Esophagus squamous epithelium (tissue), 5 donors: ENCODE measurements at places on chromosomes 2 and 18.
A peak's percentile ranks its signal among the peaks of the same experiment; 100 is the strongest.

DNA sequence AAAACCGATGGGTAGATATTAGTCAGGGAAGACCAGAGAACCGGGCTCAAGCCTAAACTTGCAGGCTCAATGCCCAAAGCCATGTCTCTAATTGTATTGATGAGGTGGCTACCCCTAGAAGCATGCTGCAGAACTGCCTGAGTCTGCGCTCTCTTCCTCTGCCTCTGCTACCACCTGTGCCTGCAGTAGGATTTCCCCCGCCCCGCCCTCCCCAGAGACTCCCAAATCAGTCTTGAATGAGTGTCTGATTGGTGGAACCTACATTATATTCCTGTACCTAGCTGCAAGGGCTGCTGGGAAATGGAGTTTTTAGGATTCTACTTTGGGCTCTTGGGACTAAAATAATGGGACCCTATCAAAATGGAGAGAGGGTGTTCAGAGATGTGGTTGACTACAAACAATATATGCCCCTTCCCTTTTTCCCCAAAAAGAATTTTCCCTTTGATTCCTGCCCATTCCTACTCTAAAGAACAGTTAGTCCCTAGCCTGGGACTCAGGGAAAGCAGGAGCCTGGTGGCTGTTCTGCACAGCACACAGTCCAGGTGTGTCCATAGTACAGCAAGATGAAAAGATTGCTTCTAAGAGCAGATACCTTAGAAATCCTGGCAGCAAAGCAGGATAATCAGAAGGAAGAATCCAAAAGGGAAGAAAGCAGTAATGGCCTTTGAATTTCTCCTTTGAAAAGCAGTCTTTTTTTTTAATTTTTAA is 12.5 kb downstream of the GRP start:
- no peak overlapping the region for H3K27ac ChIP-seq
- H3K36me3 ChIP-seq = no peaks in the 10 kb centered on the region
- no peaks in the 10 kb centered on the region for H3K4me1 ChIP-seq
- no peak for DNase-seq

DNA sequence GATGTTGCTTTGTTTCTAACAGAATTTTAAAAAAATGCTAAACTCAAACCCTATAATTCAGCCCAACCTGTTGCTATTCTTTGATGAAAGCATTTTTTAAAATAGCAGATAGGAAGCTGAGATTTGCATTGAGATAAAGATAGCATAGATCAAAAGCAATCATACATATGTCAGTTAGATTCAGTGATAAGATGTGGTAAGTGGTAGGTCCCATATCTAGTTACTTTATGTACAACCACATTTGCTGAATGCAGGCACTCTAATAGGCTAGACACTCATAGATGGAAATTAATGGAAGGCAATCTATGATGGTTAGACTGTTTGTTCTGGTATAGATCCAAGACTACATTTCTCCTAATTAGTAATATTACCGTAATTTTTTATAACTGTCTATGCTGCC is 27.2 kb upstream of the C1D start:
- H3K4me3 ChIP-seq = no peak overlapping the region
- no peaks in the 10 kb centered on the region for H3K36me3 ChIP-seq
- no peak overlapping the region for H3K27ac ChIP-seq
- DNase-seq = no peak
- no peaks in the 10 kb centered on the region for H3K4me1 ChIP-seq
- H3K27me3 ChIP-seq = no peaks in the 10 kb centered on the region

GRCh38 chr2:102591491-102592045 is 27.8 kb upstream of the SLC9A2 start:
- H3K36me3 ChIP-seq = no peaks in the 10 kb centered on the region
- no peak for DNase-seq
- H3K4me3 ChIP-seq = no peak overlapping the region
- H3K4me1 ChIP-seq = no peaks in the 10 kb centered on the region
- H3K27me3 ChIP-seq = no peaks in the 10 kb centered on the region
- no peak overlapping the region for H3K27ac ChIP-seq

GRCh38 chr2:234881413-234882241 is 70.2 kb upstream of the SH3BP4 start:
- H3K4me3 ChIP-seq = no peak overlapping the region
- no peak overlapping the region for H3K27ac ChIP-seq
- H3K36me3 ChIP-seq = no peaks in the 10 kb centered on the region
- no peaks in the 10 kb centered on the region for H3K4me1 ChIP-seq
- DNase-seq = no peak

DNA sequence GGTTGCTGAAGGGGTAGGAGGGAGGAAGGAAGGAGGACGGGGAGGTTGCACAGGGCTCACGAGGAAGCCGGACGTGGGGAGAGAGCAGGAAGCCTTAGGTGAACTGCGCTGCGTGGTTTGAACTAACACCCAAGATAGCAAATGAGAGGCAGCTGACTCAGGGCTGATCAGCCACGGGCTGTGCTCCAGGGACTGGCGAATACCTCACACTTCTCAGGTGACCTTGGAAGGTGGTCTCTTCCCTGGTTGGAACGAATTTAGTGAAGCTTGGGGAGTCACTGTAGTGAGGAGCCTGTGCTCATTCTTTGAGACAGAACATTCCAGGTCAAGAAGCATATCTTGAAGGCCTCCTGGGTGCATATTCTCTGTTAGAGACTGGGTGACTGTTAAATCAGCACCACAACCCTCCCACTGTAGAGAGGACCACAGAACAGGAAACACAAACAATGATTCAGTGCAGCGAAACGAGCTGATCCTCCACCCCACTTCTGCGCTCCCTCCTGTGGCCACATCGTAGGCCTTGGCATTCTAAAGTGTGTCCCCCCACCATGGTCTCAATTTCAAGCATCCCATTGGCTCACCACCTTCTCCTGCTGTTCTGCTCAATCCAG is 33.8 kb downstream of the TOGARAM2 start:
- DNase-seq = no peak
- H3K36me3 ChIP-seq = no peaks in the 10 kb centered on the region
- no peaks in the 10 kb centered on the region for H3K27me3 ChIP-seq
- H3K4me1 ChIP-seq = no peaks in the 10 kb centered on the region

GRCh38 chr18:49360582-49360981 is 99.9 kb downstream of the DYM start:
- no peak for DNase-seq
- H3K4me3 ChIP-seq = no peak overlapping the region
- H3K36me3 ChIP-seq = no peaks in the 10 kb centered on the region
- no peaks in the 10 kb centered on the region for H3K27me3 ChIP-seq
- no peak overlapping the region for H3K27ac ChIP-seq
- no peaks in the 10 kb centered on the region for H3K4me1 ChIP-seq

DNA sequence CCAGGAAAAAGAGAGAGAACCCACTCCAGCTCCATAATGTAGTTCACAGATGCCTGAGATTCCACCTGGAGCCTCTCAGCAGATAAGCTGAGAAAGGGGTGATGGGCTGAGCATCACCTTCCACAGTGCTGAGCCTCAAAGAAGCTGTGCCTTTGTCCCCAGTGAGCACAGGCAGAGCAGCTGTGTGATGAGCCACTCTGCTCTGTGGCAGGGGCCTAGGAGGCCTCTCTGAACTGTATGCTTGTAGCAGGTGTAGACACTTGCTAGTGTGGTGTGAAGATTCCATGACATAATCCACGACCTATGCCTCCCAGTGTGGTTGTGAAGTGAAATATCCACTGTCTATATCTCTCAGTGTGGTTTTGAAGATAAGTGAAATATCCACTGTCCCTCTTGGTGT is 70.4 kb upstream of the MGAT4A start:
- no peaks in the 10 kb centered on the region for H3K27me3 ChIP-seq
- no peak overlapping the region for H3K27ac ChIP-seq
- peaks cover 10% of the 10 kb centered on the region for H3K4me1 ChIP-seq

GRCh38 chr2:138500592-138501424 is 762 bp upstream of the SPOPL start:
- peak overlapping the region; percentile 98 for H3K27ac ChIP-seq
- H3K27me3 ChIP-seq = no peaks in the 10 kb centered on the region
- H3K36me3 ChIP-seq = no peaks in the 10 kb centered on the region
- peak overlapping the region; percentile 94 for H3K4me3 ChIP-seq
- no peak for DNase-seq

DNA sequence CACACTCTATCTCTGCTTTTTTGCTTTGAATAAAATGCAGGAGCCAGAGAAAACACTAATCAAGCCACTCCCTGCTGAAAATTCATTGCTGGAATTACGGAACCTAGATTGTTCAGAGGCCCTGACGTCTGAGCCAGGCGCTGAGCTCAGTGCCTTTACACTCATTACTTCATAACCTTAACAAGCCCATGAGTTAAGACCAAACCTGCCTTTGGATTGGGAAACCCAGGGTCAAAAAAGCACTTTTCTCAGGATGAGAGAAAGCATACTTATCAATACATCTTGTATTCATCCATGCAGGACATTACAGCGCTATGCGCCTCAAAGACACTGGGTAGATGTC is 762 bp downstream of the INO80C start:
- peaks cover 23% of the 10 kb centered on the region for H3K4me1 ChIP-seq
- peak overlapping the region; percentile 97 for H3K27ac ChIP-seq
- no peaks in the 10 kb centered on the region for H3K36me3 ChIP-seq
- no peaks in the 10 kb centered on the region for H3K27me3 ChIP-seq
- peak overlapping the region; percentile 79 for H3K4me3 ChIP-seq
- no peak for DNase-seq

DNA sequence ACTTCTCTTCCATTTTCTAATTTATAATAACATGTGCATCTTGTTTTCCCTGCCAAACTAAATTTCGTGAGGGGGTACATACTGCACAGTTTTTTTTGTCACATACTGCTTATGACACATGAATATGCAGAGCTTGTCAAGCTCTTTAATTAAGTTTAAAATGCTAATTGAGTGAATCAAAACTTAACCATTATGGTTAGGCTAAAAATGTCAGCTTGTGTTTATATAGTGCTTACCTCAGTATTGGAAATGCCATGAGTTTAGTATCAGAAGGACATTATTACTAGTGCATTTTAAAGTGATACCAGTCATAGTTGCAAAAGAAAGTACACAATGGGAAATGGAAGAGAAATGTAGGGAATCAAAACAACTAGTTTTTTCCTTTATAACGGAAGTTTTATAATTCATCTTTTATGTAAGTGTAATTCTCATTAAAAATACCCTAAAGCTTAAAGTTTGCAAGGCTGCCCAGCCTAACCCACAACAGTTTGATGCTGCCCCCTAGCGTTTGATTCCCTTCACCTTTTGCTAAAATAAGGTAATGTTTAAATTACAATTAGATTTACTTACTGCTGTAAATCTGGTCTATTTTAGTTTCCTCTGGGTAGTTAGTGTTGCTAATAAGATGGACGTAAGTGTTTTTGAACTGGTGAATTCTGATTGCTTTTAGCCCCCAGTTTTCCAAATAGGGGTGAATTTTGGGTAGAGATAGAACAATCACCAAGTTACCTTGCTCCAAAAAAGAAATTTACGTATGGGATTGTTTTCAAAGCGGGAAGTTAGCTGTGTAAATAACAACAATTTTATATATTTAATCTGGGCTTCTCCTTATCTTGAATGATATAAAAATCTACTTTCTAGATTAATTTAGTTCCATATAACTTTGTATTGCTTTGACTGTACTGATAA is 3.2 kb downstream of the SLC39A10 start:
- no peaks in the 10 kb centered on the region for H3K36me3 ChIP-seq
- peak overlapping the region; percentile 99 for H3K27ac ChIP-seq
- H3K4me3 ChIP-seq = peak overlapping the region; percentile 87
- no peak for DNase-seq

DNA sequence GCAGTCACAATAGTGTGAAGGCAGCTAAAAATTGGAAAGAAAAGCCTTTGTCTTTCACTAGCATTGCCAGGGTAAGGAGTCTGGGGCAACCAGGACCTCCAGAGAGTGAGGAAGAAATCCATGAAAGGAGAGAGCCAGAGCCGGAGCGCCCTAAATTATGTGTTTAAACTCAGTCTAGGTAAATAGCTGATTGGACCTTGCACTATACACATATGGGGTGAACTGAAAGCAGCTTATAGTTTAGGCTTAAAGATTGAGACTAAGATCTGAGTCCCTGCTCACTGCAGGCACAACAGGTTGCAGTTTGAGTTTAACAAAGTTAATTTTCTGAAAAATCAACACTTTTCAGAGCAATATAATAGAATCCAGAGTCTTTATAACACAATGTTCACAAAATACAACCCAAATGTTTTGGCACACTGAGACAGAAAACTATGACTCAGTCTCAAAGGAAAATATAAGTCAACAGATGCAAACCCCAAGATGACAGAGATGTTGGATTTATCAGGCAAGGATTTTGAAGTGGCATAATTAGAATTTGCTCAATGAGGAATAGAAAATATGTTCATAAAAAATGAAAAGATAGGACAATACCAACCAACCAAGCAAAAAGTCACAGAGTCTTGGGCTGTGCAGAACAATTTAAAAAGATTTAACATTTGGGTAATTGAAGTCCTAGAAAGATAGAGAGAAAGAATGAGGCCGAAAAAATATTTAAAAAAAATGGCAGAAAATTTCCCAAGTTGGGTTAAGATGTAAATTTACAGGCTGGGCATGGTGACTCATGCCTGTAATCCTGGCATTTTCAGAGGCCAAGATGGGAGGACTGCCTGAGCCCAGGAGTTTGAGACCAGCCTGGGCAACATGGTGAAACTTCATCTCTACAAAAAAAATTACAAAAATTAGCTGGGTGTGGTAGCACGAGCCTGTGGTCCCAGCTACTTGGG is 39.6 kb downstream of the DOK1 start:
- DNase-seq = no peak
- H3K4me1 ChIP-seq = no peaks in the 10 kb centered on the region
- H3K36me3 ChIP-seq = no peaks in the 10 kb centered on the region
- no peak overlapping the region for H3K27ac ChIP-seq
- H3K4me3 ChIP-seq = no peak overlapping the region

DNA sequence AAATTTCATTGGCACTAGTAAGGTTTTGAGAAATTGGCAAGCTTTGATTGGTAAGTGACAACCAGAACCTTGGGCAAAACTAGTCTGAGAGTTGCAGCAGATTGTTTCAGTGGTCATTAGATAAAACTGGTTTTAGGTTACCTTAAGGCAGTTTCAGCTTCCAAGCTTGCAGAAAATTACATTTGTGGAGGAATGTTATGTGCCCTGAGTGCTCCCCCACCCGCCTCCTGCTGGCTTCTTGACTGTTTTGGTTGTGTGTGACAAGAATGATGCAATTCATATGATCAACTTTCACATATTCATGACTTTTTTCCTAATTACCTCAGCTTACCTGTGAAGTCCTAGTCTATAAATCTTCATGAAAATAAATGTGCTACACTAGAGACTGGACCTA is 599.5 kb upstream of the ZNF804A start:
- no peak for DNase-seq
- H3K27ac ChIP-seq = no peak overlapping the region
- no peaks in the 10 kb centered on the region for H3K4me1 ChIP-seq
- no peaks in the 10 kb centered on the region for H3K27me3 ChIP-seq

DNA sequence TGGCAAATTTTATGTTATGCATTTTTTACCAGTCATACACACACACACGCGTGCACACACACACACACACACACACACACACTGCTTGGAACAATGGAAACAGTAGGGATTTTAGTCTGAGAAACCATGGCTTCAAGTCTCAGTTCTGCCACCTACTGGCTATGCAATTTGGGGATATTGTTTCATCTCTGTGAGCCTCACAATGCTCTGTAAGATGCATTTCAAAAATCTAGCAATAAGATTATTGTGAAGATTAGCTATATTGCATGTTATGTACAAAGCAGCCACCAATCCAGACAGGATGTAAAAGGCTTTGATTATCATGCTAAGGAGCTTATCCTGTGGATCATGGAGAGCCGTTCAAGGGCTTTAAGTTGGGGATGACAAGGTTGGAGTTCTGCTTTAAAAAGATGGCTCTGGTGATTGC is 401.4 kb downstream of the NBAS start:
- DNase-seq = no peak
- H3K4me1 ChIP-seq = peaks cover 10% of the 10 kb centered on the region
- H3K4me3 ChIP-seq = no peak overlapping the region
- no peaks in the 10 kb centered on the region for H3K27me3 ChIP-seq
- H3K36me3 ChIP-seq = no peaks in the 10 kb centered on the region
